ENCODE measurements at places on chromosomes 1 and 21.

DNA sequence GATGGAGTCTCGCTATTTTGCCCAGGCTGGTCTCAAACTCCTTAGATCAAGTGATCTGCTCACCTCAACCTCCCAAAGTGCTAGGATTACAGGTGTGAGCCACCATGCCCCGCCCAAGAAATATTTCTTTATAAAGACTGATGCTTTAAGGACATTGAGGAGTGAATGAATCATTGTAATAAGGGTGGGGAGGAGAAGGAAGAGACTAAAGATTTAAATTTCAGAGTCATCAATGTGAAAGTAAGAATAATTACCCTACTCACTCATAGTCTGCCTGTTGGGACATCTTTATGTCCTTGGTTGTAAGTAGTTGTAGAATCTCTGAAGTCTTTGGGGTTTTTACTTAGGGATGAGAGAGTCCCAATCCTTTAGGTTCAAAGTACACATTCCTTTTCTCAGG lies 7.3 kb downstream of the KDM1A start:
- no peak for DNase-seq

- DNase-seq = no peak
Observed at GRCh38 chr1:234639961-234640360, 30.0 kb upstream of the IRF2BP2 start.

DNA sequence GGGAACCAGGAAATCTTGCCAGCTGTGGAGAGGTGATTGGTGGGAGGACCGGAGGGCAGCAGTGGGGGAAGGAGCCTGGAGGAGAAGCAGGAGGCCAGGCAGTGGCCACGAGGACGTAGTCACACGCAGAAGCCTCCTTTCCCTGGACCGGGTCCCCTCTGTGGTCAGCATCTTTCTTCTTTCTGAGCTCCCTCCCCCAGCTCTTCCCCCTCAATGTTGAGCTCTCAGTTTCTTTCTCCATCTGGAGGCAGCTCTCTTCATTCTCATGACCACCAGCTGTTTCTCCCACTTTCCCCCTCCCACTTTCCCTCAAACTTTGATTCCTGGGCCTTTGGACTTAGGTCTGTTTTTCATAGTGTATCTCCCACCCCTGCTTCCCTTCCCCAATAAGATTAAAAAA lies 18.3 kb downstream of the KIRREL1 start:
- DNase-seq = no peak

- DNase-seq = no peak
Observed at GRCh38 chr1:50634251-50634650, 211.0 kb upstream of the DMRTA2 start.

DNA sequence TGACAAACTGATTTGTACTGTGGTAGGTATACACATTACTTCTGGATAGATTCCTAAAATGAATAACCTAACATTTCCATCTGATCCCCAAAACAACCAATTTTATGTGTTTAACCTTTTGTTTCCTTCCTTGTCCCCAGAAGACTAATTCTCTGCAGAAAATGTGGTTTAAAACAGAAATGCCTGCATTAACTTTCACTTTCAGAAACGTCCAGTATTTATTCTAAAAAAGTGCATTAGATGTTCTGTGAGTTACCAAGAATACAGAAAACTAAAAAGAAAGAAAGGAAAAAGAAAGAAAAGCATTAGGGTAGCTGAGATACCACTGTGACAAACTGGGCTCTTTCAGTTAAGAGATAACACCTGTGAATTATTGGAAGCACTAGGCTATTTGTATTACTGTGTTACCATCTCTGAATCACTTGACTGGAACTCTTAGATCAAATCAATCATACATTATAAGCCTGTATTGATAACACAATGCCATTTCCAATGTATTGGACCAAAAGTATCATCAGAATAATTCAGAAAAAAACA lies 177.7 kb downstream of the NCAM2 start:
- no peak for DNase-seq

DNA sequence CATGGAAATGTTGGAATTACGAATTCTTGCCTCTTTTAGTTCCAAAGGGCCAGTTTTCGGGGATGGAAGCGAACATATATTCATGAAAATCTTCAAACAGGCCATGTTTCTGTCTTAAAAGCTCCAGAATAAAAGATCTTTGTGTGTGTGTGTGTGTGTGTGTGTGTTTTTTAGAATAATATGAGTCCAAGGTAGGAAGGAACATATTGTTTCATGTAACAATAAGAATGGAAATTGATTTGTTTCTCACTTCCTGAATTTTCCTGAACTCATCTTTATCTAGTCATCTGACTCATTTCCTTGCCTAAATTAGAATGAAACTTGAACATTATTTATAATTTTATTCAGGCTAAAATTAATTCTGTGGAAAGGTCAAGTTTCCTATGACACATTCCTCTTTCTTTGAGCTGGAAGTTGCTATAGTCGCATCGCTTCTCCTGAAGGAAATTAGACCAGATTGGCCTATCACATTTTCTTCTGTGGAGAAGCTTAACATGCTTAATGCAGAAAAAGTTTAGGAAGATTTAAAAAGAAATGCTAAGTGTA lies 805.1 kb upstream of the ADAMTS5 start:
- no peak for DNase-seq

DNA sequence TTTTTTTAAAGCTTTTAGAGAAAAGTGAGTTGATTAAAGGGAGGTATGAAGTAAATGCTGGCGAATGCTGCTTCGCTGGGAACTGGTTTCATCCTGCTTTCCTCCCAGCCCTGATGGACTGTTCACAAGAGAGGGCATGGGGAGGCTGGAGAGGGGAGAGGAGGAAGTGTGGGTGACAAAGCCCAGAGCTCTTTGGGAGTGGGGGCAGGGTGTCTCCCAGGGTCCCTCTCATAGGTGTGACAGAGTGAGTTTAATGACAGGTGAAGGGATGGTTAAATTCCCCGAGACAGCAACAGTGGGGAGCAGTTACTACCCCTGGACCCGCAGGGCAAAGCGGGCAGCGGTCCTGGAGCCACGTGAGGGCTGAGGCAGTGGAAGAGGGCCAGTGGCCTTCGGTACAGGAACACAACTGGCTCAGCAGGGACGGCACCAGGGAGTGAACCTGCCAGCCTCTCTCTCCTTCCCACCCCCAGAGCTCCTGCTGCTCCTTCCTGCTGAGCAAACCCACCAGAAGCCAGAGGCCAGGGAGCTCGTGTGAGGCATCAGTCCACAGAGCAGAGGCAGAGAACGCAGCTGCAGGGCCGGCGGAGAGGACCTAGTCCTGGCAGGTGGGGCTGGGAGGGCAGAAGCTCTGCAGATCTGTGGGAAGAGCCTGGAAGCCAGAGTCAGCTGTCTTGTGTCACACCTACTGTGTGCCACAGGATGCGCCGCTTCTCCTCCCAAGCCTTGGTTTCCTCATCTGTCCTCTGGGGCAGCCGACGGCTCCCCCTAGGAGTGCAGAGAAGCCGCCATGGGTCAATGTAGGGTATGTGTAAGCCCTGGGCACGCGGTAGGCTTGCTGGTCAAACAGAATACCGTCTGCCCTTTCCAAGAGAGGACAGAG lies 20.9 kb upstream of the LRP8 start:
- DNase-seq = no peak

DNA sequence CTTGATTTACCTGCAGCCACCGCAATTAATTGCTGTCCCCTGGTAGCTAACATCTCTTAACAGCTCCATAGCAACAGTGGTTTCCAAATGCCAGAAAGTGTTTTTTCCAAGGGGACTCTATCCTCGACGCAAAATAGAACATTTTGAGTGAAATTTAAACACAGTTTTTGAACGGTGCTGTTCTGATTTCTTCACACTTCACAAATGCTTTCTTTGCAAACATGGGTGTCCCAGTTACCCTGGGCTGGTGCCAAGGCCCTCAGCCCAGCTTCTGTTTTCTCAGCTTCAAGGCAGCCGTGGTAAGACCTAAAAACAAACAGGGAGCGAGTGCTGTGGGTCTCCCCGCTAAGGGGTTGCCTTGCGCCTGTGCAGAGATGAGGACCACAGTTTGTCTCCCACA lies 147.3 kb upstream of the VAMP3 start:
- no peak for DNase-seq

GRCh38 chr1:230228236-230228897 lies 161.3 kb downstream of the GALNT2 start:
- DNase-seq = no peak

DNA sequence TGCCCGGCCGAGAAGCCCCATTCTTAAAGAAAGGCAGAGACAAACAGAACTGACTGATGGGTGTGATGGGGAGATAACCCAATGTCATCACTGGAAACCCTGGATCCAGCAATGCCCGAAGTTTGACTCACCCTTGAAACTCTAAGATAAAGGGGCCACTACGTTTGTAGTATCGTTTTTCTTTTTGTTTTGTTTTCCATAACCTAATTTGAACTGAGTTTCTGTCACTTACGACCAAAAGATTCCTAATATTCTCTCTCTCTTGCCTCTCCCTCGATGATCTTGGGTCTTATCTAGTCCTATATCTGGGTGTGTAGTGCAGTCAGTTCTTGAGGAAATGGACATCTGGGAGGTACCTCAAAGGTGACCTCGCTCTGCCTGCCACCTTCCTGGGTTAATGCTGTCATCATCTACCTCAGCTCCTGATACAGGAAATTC lies 57.8 kb upstream of the ID3 start:
- DNase-seq = no peak

DNA sequence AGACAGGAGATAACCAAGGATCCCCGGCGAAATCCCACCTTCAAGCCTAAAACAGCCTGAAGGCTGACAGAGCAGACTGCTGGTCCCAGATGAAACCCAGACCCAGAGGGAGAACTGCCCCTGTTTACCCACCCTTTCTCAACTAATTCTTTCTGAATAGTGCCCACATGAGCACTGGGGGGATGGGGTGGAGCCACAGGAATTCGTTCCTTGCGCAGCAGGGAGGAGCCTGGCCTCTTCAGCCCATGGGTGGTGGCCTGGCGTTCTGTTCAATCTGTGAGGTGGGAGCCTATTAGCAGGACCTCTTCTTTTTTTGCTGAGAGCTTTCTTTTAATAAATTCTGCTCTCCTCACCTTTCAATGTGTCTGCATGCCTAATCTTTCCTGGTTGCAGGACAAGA lies 6.6 kb upstream of the AK5 start:
- no peak for DNase-seq

- no peak for DNase-seq
Observed at GRCh38 chr1:150479370-150479769, 7.8 kb upstream of the TARS2 start.

GRCh38 chr1:47582891-47583608 lies 145.2 kb downstream of the FOXD2 start:
- no peak for DNase-seq

GRCh38 chr1:248009681-248010080 lies 3.8 kb upstream of the OR2L5 start:
- DNase-seq = no peak

- DNase-seq = no peak
Observed at GRCh38 chr1:154384650-154385489, 20.3 kb upstream of the IL6R start.

- no peak for DNase-seq
Observed at GRCh38 chr1:101120868-101121267, 95.3 kb upstream of the DPH5 start.

GRCh38 chr21:45141507-45141906 lies 67.1 kb downstream of the ADARB1 start:
- no peak for DNase-seq

DNA sequence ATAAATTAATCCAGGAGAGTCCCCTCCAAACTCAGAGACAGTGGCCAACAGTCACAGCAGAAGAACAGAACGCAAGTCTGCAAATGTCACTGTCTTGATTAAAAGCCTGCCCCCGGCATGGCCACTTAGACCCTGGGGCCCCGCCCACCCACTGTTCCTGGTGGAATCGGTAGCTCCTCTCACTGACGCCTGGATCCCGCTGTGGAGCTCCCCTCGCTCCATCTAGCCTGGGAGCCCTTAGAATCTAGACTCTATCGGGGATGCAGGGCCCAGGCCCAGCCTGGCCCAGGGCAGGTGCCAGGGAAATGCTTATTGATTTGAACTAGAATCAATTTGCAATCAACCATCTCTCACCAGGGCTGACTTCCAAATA lies 21.4 kb upstream of the PLEKHG5 start:
- no peak for DNase-seq

DNA sequence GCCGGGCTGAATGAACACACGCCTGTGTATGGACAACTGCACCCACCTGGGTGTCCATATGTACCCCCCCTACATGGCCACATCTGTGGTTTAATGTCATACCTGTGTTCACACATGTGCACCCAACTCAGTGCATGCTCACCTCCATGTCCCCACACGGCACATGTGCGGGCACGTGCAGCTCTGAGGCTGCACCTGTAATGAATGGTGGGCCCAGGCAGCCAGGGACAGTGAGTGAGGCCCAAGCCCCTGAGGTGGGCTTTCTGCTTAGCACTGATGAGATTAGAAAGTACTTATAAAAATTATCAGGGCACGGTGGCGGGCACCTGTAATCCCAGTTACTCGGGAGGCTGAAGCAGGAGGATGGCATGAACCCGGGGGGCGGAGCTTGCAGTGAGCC lies 42.5 kb upstream of the CSF3R start:
- no peak for DNase-seq

DNA sequence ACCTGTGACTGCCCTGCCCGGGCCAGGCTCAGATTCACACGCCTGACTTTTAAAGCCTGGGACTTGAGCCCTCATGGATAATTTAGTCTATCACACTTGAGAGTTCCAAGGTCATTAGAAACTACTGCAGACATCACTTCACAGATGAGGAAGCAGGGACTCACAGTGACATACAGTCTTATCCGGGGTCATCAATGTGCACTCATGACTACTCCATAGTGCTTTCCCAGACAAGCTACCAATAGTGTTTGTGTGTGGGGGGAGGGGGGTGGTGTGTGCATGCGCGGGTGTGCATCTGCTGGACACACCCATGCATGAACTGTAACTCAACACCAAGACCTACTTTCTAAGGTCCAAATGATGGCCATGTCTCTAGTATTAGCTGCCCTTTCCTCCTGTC lies 16.1 kb upstream of the SLC5A9 start:
- no peak for DNase-seq

GRCh38 chr1:152185544-152186391 lies 26.7 kb upstream of the RPTN start:
- no peak for DNase-seq

- DNase-seq = no peak
Observed at GRCh38 chr21:14569026-14569621, 23.0 kb upstream of the SAMSN1 start.

All from anterior cingulate cortex (tissue), 58 donors.